ENCODE measurements at places on chromosomes 12 and 14. TPM values are rescaled to one million over a fixed set of nuclear protein-coding genes. Genes with fewer than 3 reads are reported as not detected.

Gene AKAP6
- total RNA-seq = 14.3 TPM

Gene ZFHX2
- total RNA-seq = not detected

Gene KLRD1
- total RNA-seq = 0.11 TPM

Gene REC8
- total RNA-seq = 3.5 TPM

Gene HOXC5
- total RNA-seq = 1.1 TPM

Gene LRP6
- total RNA-seq = 19.2 TPM

Gene LRTM2
- total RNA-seq = not detected

Gene NEUROD4
- total RNA-seq = not detected

Gene USP44
- 0.76 TPM for total RNA-seq

Gene SERPINA10
- not detected for total RNA-seq

Gene FSCB
- not detected for total RNA-seq

Gene FAM181A
- total RNA-seq = not detected

Gene TAS2R20
- 1.8 TPM for total RNA-seq

Gene B4GALNT1
- total RNA-seq = 7.8 TPM

Gene PTPN6
- total RNA-seq = not detected

Gene TPH2
- total RNA-seq = not detected

Gene C12orf50
- total RNA-seq = not detected

Gene ASB2
- total RNA-seq = not detected

Measured in GM23248 (cell line).